ENCODE measurements at places on chromosomes 2 and 18.

DNA sequence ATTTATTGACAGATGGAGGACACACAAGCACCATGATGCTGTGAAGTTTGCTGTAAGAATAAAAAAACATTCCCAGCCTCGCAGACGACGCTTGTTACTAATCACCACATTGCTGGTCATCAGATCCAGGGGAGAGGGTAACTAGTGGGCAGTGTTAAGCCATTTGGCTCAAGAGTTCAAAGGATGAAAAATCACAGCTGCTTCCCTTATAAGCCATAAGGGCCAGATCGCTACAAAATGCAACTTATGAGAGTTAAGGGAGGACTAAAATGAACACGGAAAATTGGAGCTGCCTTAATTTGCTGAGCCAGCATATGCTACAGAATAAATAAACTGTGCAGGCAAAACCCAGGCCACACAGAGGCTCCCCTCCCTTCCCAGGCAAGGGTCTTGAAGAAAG lies 522.6 kb downstream of the TDRD15 start:
- DNase-seq: no peak

DNA sequence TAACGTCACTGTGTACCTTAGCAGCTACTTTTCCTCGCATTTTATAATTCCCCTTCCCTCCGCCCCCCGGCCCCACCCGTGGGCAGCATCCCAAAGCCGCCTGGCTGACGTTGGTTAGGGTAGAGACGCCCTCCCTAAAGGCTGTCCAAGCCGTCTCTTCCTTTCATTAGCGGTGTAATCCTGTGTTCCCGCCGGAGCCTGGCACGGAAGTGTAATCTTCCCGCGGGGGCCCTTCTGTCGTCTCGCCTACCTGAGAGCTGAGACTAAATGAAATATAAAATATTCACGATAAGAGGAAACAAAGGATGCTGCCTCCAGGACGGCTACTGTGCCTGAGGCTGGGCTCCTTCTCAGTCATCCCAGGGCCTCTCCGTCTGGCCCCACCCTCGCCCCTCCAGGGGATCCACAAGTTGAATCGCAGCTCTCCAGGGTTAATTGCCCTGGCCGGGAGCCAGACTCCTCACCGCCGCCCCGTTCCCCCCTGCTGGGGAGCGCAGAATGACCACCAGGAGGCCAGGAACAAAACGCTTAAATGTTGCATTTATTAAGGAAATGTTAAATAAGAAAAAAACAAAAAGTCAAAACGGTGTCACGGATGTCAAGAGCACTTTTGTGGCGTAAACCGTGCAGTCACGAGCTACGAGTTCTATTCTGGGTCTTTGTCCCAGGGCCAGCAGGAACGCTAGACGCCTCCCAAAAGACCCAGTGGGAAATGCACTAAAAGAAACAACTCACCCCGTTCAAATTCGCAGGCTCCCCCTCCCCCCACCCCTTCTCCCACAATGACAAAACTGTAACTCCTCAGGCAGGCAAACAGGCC lies 1.5 kb downstream of the RPRM start:
- DNase-seq: no peak

GRCh38 chr2:234730066-234730640 lies 221.7 kb upstream of the SH3BP4 start:
- no peak for DNase-seq

- no peak for DNase-seq
Measured at GRCh38 chr2:108868911-108869310, 82.3 kb downstream of the CCDC138 start.

DNA sequence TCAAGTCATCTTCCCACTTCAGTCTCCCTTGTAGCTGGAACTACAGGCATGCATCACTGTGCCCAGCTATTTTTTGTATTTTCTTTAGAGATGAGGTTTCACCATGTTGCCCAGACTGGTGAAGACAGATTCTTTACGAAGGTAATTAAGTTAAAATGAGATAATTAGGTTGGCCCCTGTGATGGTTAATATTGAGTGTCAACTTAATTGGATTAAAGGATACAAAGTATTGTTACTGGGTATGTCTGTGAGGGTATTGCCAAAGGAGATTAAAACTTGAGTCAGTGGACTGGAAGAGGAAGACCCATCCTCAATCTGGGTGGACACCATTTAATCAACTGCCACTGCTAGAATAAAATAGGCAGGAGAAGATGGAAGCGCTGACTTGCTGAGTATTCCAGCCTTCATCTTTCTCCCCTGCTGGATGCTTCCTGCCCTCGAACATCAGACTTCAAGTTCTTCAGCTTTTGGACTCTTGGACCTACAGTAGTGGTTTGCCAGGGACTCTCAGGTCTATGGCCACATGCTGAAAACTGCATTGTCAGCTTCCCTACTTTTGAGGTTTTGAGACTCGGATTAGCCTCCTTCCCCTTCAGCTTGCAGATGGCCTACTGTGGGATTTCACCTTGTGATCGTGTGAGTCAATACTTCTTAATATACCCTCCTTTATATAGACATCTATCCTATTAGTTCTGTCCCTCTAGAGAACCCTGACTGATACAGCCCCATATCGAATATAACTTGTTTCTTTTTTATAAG lies 269.1 kb downstream of the TMX3 start:
- no peak for DNase-seq

DNA sequence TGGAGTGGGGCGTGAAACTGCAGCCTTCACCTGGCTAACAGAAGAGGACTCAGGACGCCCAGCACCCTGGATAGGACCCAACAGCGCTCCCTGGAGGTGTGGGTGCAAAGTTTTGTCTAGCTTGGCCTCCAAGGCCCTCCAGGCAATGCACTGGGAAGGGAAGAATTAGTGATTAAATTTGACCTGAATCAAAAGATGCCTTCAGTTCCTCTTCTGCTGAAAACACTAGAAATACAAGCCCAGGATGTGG lies 779 bp upstream of the TRIB2 start:
- DNase-seq: peak; percentile 47

- no peak for DNase-seq
Measured at GRCh38 chr2:214035921-214036320, 374.9 kb upstream of the VWC2L start.

DNA sequence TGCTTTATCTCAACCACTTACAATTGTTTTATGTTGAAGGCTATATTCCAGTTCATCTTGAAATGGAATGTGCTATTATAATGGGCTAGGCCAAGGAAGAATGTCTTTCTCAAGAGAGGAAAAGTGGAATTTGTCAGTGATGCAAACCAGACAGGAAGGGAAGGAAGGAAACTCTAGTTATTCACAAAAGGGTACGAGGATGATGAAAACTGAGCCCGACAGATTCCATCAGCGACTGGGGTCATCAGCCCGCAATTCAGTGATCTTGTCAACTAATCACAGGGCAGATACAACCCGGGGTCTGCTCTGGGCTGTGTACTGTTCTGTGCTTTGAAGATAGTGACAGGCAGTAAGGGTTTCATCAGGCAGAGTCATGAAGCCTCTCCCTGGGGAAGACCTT lies 23.4 kb upstream of the LYPD6 start:
- DNase-seq: no peak

DNA sequence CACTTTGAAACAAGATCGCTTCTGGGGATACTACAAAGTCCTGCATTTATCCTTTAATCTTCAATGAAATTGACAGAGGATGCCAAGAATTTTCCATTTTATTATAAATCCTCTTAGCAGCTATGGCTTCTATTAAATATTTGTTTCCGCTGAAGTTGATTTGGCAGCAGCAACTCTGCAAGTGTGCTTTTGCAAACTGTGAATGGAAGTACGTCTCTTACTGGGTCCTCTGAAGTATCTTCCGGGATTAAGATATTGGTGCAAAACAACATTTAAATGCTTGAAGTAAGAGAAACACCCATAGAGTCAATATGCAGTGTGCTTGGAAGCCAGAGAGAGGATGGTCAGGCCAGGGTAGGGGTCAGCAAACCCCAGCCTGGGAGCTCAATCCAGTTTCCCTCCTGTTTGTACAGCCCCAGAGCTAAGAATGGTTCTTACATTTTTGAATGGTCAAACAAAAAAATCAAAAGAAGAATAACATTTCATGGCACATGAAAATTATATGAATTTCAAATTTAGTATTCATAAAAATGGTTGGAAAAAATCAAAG lies 13.6 kb downstream of the CCDC68 start:
- DNase-seq: no peak

GRCh38 chr2:105808423-105809096 lies 63.8 kb downstream of the NCK2 start:
- DNase-seq: no peak

GRCh38 chr2:18845854-18846445 lies 256.6 kb upstream of the NT5C1B start:
- DNase-seq: no peak

GRCh38 chr2:112712903-112713584 lies 7.8 kb upstream of the NT5DC4 start:
- no peak for DNase-seq

GRCh38 chr18:711310-711656 lies 1.1 kb downstream of the ENOSF1 start:
- DNase-seq: no peak

DNA sequence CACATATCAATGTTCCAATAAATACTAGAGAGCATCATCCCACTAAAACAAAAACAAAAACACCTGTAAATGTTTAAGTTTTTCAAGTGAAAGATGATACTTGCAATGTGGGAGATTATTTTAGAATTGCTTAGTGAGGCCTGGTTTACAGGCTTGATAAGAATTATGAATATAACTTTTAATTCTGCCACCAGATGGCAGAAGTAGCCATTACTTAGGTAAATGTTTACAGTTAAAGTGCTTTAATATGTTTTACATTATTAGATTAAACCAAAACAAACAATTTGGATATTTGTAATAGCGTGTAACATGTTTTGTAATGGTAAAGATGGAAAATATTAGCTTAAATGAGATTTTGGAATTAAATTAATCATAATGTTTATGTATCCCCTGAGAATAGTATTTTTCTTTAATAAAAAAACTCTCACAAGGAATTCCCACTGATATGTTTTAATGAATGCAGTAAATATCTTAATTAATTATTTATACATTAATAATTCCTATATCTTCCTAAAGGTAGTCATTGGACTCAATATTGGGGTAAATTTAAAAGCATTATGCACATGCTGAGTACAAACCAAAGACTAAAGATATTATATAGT lies 522.0 kb downstream of the SPAG16 start:
- no peak for DNase-seq

DNA sequence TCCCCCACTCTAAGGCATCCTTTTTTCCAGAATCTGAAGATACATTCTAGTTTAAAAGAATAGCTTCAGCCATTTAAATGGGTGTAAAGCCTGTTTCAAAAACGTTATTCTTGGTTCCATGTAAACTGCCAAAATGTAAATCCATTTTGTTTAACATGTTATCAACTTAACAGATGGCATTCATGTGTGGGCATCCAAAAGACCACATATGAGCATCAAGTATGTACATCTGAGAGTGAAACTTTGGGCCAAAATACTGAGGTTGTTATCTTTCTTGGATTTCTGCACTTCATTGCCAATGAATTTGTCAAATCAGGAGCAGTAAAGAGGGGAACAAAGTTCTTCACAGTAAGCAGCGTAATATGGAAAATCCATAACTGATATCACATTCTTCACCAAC lies 395.4 kb downstream of the ZNF804A start:
- no peak for DNase-seq

GRCh38 chr18:6203791-6204190 lies 210.9 kb downstream of the L3MBTL4 start:
- DNase-seq: no peak

DNA sequence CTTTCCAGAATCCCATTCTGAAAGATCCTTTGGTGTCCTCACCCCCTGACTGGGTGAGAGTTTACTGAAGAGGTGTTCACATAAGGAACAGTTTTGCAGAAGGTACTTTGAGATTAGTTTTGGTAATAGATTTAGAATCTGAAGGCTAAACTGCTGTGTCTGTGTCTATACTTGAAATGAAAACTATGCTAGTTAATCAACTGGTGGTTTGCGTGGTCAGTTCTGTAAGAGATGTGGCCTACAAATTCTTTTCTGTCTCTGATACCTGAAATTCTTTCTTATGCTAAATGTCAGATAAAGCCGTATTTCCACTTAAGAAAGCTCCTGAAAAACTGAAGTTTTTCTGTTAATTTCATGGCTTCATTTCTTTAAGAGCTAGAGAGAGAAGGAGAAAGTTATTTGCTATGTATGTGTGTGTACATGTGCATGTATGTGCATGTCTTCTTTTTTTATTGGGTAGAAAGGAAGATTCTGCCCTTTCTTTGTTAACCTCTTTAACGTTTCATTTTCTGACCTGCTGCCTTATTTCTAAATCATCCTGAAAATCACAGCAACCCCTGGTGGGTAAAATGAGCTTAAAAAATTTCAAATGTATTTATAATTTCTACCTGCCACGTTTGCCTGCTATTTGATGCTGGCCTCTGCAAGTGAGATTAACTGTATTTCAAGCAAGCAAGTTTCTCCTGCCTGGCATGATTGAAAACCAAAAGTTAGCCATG lies 552.0 kb upstream of the NRP2 start:
- no peak for DNase-seq

DNA sequence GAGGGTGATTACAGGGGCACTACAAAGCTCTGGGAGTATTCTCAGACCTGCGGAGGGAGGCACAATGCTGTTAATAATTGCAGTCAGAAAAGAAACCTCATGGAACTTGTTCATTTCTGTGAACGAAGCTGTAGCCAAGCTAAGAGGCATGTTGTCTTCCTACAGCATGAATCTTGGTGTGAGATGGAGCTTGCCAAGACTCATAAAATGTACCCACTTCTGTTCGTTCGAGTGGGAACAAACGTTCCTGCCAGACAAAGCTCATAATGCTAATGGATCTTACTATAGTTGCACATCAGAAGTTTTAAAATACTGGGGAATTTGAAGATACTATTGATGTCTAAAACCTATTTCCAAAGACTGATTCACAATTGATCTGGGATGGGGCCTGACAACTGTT lies 489.1 kb downstream of the ZEB2 start:
- no peak for DNase-seq

GRCh38 chr2:170163411-170164065 lies 14.4 kb upstream of the MYO3B start:
- DNase-seq: no peak

DNA sequence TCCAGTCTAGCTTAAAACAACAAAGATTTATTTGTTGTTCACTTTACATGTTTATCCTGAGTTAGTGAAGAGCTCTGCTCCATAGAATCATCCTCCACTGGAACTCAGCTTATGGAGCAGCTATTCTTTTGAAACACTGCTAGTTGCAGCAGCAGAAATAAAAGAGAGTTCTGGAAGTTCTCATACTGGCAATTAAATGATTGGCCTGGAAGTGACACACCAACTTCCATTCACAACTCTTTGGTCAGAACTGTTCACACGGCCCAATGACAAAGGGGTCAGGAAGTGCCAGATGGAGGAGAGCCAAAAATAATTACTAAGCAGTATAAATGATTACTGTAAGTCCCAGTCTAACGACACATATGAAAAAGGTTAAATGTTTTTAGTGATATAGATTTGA lies 39.1 kb downstream of the FBXO11 start:
- no peak for DNase-seq
